ENCODE measurements at places on chromosomes 6 and 20.
A peak's percentile ranks its signal among the peaks of the same experiment; 100 is the strongest.

GRCh38 chr6:149140137-149140909 lies 177.2 kb upstream of the TAB2 start:
- no peak for DNase-seq

- DNase-seq, result no peak
Measured at GRCh38 chr6:134058622-134059366, 6.4 kb upstream of the SLC2A12 start.

- no peak for DNase-seq
Measured at GRCh38 chr20:53517146-53517545, 76.5 kb downstream of the ZNF217 start.

- no peak for DNase-seq
Measured at GRCh38 chr6:133016631-133017030, 202.3 kb downstream of the RPS12 start.

- DNase-seq, result peak; percentile 96
Measured at GRCh38 chr6:87789198-87789899, 87.3 kb upstream of the AKIRIN2 start.

DNA sequence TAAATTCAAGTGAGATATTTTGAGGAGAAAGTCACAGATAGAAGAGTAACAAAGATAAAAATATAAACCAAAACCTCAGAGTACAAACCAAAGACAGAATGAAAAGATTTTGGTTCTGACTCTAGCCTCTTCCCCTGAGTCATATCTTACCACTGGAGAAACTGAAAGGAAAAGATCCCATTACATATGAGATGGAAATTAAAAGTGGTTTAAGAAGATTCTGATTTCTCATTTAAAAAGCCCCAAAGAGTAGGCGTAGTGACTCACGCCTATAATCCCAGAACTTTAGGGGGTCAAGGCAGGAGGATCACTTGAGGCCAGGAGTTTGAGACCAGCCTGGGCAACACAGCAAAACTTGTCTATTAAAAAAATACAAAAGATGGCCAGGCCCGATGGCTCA lies 30.6 kb downstream of the SPINT4 start:
- peak; percentile 88 for DNase-seq

DNA sequence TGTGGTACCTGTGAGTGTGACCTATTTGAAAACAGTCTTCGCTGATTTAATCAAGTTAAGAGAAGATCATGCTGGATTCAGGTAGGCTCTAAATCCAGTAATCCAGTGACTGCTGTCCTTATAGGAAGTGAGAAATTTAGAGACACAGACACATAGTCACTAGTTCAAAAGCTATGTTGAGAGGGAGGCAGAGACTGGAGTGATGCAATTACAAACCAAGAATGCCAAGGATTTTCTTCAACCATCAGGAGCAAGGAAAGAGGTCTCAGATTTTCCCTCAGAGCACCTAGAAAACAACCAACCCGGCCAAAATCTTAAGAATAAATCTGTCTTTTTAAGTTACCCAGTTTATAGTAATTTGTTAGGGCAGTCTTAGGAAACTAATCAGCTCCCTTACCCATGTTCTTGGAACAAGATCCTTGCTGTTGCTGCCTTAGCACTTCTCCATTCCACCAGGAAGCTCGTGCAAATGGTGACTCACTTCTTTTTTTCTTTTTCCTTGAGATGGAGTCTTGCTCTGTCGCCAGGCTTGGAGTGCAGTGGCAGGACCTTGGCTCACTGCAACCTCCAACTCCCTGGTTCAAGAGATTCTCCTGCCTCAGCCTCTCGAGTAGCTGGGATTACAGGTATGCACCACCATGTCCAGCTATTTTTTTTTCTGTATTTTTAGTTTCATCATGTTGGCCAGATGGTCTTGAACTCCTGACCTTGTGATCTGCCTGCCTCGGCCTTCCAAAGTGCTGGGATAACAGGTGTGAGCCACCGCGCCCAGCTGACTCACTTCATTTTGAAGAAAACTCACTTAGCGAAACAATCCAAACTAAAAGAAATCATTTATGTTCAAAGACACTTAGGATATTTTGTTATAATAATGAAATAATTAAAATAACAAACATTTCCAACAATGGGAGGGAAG lies 34.4 kb upstream of the ZNF184 start:
- no peak for DNase-seq

DNA sequence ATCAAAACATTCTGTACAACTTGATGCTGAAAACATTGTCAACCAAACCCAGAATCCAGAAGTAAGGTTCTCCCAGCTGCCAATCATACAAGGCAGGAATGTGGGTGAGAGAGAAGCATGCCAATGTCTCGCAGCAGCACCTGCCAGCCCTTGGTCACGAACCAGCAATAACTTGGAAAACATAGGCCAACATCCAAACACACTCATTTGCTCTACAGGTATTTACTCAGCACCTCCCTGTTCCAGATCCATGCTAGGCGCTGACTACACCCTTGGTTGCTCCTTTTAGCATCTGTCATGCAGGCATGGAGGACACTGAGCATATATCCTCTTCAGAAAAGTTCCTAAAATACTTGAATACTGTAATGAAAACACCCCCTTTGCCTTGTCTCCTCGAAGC lies 63.6 kb downstream of the FAXC start:
- DNase-seq, result no peak

GRCh38 chr6:166027761-166028160 lies 139.9 kb downstream of the TBXT start:
- DNase-seq, result no peak

DNA sequence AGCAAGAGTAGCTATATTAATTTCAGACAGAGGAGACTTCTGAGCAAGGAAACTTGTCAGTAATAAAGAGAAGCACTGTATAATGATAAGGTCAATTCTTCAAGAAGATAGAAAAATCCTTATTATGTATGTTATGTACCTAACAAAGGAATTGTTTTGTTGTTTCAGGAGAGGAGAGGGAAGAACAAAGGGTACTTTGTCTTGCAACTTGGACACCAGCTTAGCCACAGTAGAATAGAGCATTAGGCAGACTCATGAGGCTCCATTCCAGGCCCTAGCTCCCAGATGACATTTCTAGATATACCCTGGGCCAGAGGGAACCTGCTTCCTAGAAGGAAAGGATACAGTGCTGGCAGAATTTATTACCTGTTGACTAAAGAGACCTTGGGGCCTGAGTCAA lies 6.5 kb upstream of the NUS1 start:
- no peak for DNase-seq

GRCh38 chr20:62227591-62227976 lies 7.5 kb upstream of the HRH3 start:
- DNase-seq, result no peak

DNA sequence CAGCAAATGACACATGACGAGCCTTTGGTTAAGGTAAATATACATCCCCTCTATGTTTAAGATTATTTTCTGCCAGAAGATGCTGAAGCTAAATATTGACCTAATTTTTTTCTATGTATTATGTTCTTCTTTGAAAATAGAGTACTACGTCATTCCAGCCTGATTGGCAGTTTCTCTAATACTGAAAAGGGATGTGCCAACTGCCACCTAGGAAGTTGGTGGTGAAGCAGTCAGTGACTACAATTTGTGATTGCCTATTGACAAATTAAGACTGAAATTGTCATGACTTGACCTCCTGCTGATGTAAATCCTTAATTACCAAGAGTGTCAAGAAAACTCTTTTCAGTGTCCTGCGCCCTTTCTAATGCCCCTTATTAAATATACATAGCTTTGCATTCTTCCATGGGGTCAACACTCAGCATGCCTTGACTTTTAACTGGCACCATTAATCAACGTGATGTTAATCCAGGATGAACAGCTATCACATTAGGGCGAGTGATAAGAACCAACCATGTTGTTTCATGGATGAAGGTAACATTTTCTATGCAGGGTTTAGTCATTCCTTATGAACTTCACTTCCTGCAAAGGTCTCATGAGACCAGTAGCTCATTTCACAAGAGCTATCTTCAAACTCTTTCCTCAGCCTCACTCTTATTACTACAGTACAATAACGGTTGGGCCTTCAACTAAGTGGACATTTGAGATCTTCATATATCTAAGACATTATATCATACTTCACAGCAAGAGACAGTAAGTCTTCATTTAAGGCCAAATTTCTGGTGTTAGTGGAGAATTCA lies 22.5 kb upstream of the SGK1 start:
- DNase-seq, result peak; percentile 84

GRCh38 chr20:22567944-22568871 lies 16.2 kb downstream of the FOXA2 start:
- DNase-seq, result no peak

DNA sequence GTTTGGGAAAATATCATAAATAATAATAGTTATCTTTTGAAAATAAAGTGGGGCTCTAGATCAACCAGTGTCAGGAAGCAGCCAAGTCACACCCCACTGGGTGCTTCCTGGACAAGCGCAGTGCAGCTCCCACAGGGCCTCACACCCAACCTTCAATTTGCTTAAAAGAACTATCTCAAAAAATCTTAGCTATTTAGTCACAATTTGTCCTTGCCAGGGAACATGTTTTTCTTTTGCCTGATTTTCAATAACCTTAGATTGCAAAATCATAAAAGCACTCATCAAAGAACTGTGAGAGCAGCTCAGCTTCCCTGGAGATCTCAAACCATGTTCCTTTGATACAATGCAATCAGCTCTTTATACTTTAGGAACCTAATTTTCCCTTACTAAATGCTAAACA lies 1.6 kb upstream of the NCOA7 start:
- no peak for DNase-seq

- DNase-seq, result no peak
Measured at GRCh38 chr6:72739368-72739779, 117.5 kb downstream of the KCNQ5 start.

DNA sequence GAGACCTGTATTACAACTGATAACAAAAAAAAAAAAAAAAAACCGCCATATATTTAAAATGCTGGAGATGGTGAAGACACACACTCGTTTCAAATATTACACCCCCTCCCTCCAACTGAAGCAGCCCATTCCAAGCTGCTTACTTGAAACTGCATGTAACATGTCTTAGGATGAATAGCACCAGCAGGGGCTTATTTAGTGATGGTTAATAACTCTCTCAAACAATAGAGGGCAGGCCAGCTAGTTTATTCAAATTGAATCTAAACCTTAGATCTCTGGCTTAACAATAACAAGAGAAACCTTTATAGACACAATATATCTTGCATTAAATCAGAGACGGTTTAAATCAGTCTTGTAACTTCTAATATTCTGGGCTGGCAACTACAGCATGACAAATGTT lies 9.3 kb upstream of the JPH2 start:
- no peak for DNase-seq

- peak; percentile 39 for DNase-seq
Measured at GRCh38 chr20:21228511-21228910, 74.6 kb upstream of the XRN2 start.

DNA sequence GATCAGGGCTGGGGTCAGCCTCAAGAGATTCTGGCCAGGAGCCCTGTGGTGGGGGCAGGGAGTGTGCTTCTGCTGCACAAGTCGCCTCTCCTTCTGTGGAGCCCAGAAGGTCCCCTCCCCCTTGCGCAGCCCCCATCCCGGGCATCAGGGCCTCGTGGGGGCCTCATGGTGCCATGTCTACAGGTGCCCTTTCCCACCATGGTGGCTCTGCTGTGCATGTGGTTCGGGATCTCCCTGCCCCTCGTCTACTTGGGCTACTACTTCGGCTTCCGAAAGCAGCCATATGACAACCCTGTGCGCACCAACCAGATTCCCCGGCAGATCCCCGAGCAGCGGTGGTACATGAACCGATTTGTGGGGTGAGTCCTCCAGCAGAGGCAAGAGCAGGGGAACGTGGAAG lies 48.1 kb downstream of the TM9SF4 start:
- DNase-seq, result no peak

DNA sequence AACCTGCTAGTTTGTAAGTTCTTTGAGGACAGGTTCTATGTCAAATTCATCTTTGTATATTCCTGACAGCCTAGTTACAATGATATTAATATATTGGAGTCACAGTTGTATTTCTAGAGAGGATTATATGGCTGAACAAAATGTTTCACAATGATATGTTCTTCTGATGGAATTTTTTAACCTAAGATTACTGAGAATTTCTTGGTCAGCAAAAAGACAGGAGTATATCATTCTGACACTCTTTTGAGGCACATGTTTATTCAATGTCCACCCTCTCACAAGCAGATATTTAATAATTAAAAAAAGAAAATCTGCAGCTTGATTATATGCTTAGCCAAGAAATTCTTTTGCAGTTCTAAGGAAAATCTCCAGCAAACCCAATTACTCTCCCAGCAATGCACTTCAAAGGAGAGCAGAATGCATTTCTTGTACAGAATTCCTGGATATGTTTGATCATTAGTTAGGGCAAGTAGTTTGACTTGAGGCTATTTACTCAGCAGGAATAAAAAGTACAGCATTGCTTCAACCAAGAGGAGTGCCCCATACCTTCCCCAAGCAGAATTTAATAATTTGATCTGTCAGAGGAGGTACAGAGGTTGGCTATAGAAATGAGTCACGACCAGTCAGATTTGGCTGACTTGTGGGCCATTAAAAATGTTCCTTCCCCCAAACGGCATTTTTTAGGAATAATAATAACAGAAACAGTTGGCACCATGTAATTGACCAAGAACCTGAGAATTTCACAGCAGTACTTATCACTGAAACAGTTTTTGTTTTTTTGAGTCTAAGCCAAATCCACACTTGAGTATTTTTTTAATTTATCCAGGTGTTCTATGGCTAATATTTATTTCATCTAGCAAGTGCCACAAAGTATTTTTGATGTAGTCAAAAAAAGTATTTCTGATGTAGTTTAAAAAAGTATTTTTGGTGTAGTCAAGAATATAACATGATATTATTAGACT lies 508.1 kb upstream of the FLRT3 start:
- no peak for DNase-seq

DNA sequence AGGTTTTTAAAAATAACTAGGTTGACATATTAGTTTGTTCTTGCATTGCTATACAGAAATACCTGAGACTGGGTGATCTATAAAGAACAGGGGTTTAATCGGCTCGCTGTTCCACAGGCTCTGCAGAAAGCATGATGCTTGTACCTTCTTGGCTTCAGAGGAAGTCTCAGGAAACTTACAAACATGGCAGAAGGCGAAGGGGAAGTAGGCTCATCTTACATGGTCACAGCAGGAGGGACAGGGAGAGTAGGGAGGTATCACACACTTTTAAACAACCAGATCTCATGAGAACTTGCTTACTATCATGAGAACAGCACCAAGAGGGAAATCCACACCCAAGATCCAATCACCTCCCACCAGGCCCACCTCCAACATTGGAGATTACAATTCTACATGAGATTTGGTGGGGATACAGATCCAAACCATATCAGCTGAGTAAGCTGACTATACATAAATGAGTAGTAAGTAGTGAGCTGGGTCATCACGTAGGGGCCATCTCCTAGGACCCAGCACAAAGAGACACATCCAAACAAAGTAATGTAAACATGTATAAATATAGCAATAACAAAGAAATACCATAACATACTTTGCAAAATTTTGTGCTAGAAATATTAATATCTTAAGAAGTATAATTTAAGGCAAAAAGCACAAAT lies 31.4 kb upstream of the SIRPG start:
- DNase-seq, result no peak

GRCh38 chr6:146938266-146938665 lies 266.0 kb upstream of the STXBP5 start:
- DNase-seq, result no peak

GRCh38 chr6:121698617-121699016 lies 263.2 kb downstream of the GJA1 start:
- no peak for DNase-seq

Measured in inflammatory macrophage treated with lipopolysaccharide for 4 hours (primary cell).